ENCODE measurements at places on chromosomes 6 and 20.

DNA sequence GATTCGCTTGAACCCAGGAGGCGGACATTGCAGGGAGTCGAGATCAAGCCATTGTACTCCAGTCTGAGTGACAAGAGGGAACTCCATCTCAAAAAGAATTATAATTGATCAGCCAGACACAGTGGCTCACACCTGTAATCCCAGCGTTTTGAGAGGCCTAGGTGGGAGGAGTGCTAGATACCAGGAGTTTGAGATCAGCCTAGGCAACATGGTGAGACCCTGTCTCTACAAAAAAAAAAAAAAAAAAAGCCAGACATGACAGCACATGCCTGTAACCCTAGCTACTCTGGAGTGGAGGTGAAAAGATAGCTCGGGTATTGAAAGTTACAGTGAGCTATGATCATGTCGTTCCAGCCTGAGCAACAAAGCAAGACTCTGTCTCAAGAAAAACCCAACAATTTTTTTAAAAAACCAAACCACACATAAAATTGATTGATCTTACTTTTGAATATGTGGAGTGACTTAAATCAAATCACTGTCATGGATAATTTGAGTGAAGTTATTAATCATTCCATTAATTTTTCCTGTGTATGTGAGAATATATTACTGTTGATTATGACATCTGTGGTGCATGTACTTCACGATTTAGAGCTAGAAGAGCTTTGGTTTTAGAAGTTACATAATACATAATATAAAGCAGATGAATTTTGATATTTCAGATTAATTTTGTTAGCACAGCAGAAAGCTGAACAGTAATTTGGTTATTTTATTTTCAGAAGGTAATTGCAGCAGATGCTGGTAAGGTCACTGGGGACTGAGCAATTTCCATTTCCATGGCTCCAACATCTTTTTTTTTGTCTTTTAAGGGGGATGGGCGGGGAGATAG, 34.4 kb downstream of the NCOA7 start:
- no peak for DNase-seq

DNA sequence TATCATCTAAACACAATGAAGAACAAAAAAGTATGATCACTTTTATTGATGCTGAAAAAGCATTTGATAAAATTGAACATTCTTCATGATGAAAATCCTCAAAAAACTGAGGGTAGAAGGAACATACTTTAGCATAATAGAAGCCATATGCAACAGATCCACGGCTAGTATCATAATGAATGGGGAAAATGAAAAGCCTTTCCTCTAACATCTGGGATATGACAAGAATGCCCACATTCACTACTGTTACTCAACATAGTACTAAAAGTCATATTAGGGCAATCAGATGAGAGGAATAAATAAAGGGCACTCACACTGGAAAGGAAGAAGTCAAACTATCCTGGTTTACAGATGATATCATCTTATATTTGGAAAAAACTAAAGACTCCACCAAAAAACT, 256.6 kb downstream of the RFPL4B start:
- DNase-seq = no peak

DNA sequence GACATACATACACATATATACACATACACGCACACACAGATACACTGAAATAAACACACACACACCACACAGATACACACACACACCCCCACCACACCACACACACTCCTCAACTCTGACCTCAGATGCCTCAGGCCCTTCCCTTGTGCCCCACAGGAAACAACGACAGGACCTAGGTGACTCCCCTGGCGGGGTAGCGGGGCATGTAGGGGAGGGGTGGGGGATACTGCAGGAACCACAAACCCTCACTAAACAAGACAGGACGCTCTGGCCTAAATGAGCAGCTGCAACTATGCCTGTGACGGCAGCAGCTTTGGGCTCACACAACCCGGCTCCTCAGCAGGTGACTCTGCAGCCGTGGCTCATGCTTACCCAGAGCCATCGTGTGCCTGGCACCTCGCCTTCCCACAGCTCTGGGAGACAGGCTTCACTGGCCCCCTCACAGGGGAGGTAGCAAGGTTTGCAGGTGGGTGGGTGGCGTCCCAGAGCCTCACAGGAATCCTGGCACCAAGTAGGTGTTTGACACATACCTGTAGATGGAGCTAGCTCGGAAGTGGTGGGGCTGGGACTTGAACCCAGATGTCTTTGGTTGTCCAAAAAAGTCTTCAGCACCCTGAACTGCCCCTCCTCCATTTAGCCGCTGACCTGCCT, 100.8 kb downstream of the GRM4 start:
- DNase-seq = no peak

DNA sequence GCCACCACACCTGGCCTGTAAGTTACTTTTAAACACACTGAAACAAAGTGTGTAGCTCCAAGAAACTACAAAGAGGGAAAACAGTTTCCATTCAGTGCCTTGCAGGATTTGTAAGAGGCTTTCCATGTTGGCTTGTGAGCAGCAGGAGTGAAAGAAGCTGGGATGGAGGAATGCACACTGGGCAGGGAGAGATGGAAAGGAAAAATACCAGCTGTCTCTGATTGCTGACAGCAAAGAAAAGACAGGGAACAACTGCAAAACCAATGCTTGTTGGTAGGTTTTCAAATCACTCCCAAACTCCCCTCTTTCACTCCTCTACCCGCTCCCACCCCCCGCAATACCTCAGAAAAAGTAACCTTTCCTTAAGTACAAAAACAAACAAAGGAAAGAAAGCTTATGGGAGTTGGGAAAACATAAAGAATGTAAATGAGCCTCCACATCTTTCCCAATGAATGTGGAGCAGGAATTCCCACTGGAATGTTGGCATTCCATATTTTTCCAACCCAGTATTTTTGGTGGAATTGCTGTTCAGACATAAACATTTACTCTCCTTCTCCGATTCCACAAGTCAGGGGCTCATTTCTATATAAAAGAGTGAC, 166.1 kb downstream of the THBS2 start:
- no peak for DNase-seq

DNA sequence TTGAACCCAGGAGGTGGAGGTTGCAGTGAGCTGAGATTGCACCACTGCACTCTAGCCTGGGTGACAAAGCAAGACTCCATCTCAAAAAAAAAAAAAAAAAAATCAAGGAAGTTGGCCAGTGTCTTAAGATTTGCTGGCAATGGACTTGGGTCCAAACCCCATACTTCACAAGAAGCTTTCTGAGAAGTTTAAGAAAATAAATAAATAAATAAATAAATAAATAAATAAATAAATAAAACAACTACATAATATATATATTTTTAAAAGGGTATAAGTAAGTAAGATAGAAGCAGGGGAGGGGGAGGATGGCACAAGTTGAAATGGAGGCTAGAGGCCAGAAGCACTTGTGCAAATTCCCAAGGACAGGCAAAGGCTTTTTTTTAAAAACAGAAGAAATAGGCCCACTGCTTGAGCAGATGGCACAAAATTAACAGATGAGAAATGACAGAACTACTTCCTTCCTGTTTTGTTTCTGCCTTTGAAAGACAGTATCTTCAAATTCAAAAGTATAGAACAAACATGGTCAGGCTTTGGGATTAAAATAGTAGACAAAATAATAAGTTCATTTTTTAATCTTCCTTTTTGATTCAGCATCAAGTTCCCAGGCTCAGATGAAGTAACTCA, 287.7 kb downstream of the ALDH8A1 start:
- DNase-seq = no peak

DNA sequence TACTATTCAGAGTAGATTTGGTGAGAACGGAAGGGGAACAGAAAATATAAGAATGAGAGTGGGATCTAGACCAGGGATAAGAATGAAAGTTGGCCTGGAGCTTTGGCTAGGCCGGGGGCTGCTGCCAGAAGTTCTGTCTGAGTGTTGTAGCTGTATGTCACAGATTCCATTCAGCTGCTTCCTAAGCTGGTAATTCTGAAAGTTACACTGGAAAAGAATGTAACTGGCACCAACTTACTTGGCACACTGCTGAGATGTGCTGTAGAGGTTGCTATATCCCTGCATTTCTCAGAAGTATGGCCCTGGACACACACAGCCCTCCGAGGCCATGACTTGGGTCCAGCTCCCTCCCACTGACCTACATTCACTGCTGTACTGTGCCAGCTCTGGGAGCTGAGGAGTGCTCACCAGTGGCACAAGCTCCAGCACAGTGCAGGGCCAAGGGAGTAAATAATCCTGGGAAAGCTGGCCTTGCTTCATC, 25.8 kb upstream of the TMEM217 start:
- DNase-seq = no peak

GRCh38 chr6:69936674-69937363, 70.5 kb downstream of the COL19A1 start:
- no peak for DNase-seq

DNA sequence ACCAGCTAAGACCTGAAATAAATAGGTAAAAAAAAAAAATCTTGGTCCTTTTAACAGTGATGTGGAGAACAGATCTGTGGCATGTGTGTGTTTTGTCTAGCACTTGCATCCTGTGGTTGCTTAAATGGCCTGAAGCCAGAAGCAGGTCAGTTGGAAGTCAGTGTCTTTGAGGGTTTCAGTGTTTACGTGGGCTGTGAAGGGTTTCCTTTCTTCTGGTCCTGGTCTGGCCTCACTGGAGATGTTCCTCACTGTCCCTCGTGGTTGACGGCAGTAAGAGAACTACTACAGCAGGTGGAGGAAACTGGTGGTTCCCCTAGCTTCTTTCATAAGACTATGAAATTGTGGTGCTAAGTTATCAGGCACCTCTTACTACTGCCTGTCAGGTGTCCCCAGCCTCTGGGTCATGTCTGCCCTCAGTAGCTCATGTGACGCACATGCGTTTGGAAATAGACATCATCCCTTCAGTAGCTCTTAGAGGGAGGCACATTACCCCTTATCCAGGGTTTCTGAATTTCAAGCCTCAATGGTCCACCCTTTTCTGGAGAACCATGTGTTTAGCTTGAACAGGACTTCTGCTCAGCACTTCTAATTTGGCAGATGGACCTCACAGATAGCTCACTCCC, 59.4 kb upstream of the SCP2D1 start:
- DNase-seq = no peak

GRCh38 chr20:408843-409696, 971 bp downstream of the RBCK1 start:
- no peak for DNase-seq

DNA sequence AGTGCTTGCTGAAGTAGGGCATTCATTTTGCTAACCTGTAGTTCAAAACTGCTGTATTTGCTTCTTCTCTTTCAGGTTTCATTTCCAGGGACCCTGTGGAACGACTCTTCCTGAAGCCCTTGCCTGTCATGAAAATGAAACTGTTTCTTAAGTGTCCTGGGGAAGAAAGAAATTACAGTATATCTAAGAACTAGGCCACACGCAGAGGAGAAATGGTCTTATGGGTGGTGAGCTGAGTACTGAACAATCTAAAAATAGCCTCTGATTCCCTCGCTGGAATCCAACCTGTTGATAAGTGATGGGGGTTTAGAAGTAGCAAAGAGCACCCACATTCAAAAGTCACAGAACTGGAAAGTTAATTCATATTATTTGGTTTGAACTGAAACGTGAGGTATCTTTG, 3.4 kb upstream of the NOL7 start:
- no peak for DNase-seq

DNA sequence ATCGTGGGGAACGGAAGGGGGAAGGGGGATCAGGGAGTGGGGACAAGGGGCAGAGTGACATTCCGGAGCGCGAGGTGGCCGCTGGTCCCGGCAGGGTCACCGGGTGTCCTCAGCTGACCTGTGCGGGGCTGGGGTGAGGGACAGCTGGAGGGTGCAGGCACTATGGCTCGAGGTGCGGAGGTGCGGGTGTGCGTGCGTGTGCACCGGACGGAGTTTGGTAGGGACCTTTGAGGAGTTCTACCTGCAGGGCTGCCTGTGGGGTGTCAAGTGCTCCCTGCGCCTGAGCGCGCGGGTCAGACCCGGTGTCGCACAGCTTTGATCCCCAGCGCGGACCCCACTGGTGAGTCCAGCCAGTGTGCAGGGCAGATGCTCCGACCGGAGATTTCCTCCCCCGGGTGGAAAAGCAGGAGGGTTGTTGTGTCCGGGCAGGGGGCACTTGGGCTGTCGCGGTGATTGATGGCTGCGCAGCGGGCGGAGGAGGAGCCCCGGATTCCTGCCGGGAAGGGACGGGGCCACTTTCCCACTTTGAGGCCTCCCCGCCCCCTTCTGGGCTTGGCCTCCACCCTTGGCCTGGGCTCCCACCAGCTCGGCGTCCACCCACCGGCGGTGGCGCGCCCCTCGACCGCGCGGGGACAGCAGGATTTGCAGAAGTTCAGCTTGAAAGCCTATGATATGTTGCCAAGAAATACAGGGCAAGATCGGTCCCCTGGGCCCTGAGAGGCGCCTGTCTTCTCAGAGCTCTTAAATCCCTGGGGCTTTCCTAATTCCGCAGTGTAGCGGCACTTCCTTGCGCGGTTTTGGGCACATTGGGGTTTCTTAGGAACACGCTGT, 658 bp downstream of the RIN2 start:
- peak; percentile 81 for DNase-seq

GRCh38 chr6:99901596-99902384, 92.2 kb downstream of the MCHR2 start:
- no peak for DNase-seq

DNA sequence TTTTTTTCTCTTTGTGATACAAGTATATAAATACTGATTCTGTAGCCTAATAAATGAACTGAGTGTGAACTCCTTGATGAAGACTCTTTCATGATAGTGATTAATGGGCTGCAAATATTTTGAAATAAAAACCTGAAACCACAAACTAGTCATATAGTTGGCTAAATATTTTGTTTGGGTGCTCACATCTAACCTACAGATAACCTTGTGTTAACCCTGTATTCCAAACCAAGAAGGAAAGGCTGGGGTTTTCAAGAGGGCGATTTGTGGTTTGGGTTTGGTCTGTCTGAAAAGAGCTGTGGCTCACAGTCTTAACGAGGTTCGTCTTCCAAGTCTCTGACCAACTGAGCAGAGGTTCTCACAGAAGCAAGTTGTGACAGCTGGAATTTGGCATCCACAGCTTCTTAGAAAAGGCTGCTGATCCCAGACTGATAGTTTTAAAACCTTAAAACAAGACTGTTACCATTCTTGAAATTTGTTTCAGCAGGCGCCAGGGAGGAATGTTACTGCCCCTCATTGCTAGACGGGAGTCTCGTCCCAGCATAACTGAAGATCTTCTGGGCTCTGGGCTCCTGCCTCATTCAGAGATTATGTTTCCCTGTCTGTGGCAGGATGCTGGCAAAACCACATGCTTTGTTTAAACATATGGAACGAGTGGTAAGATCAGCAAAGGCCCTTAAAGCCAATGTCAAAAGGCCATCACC, 736.4 kb upstream of the MARCKS start:
- no peak for DNase-seq

DNA sequence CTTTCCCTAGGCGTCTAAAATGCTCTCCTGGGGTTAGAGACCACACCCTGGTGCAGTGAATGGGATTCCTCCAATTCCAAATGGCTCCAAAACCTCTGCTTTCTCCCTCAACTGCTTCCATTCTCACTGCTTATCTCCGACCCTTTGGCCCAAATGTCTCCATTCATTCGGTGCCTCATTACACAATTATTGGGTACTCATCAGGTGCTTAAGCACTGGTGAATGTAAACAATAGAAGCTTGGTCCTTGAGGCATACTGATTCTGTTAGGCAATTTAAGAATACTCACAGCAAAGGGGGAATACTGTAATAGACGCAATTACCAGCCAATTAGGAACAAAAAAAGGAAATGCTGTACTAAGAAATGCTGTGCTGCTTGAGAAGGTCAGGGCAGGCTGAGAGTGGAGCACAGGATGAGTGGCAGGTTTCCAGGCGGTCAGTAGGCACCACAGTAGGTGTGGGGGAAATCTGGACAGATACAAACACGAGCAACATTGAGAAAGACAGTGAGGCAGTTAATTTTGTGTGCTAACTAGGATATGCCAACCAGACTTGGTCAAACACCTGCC, 23.0 kb downstream of the GMDS start:
- DNase-seq = no peak
